CD8-positive, alpha-beta T cell (primary cell): ENCODE measurements at places on chromosomes 6 and 20. TPM values are rescaled to one million over a fixed set of nuclear protein-coding genes. Genes with fewer than 3 reads are reported as not detected.

LPA gene
- total RNA-seq = not detected

DNA sequence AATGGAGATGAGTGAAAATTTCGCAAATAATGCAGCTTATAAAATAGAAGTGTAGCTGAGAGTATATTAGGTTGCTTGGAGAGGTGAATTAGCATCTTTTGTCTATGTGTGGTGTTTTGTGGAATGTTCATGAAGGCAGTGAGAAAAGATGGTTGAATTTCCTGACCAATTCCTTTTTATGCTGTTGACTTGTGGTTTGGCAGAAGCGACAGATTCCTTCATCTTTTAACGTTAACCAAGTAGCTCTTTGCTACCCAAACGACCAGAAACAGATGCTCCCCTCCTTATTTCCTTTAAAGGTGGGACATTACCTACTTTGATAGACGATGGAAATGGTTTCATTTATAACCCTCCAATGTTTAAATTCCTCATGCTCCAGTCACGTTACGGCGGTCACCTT is 390.5 kb downstream of the QKI start:
- no peak for DNase-seq

MKKS gene
- total RNA-seq = 0.49 TPM

DNA sequence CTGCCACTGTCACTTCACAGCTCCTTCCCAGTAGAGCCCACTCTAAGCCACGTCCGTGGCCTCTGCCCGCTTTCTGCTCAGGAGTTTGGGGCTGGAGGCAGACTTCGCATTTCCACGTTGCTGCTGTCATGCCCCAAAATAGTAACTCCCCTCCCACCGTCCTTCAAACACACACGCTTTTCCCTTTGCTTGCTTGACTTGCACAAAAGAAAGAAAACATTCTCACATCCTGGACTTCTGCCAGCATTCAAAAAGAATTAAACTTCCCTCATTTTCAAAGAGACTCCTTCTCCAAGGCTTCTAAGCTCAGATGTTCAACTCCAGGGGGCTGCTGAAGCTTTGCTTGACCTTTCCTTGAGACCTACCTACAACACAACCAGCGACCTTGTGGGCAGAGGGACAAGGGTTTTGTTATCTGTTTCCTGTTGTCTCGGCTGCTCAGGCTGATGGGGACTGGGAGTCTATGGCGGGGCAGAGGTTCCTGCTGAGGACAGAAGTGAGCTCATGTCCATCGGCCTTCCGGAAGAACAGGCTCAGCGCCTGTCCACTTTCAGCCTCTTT is 263.8 kb upstream of the FOXQ1 start:
- no peak for DNase-seq

GRCh38 chr6:82072751-82073150 is 174.8 kb downstream of the IBTK start:
- DNase-seq = no peak

C4B gene
- 3.2 TPM for total RNA-seq

GRCh38 chr20:43450841-43451799 is 6.6 kb upstream of the SRSF6 start:
- no peak for DNase-seq

GRCh38 chr6:116714296-116714695 is 33.3 kb downstream of the KPNA5 start:
- no peak for DNase-seq

PPP1R11 gene
- 24.7 TPM for total RNA-seq

GRCh38 chr20:38218566-38218885 is 42.0 kb downstream of the KIAA1755 start:
- DNase-seq = no peak

DNA sequence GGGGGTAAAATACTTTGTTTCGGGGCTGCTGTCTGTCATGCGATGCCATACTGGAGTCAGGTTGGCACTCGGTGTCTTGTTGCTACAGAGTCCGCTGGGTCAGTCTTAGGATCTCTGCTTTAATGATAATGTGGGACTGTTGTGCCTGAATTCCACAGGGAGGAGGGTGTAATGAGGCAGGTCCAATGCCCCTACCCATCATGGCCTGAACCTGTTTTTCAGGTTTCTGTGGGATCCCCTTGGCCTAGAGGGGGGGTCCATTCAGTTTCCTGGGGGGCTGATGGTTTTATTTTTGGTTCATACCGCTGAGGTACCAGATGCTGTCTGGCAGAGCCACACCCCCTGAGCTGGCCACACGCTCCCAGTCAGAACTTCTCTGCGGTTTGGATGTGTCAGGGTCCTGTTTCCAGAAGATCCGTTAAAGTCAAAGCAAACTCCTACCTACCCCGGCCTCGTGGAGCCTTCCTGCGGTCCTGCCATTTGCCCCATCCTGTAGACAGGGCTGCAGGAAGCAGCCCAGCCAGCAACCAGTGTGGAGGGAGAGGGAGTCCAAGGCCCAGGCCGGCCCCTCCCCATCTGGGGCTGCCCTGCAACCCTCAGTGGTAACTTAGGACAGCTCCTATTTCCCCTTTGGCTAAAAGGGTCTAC is 69.7 kb downstream of the TCP11 start:
- no peak for DNase-seq

GRCh38 chr6:39876826-39877225 is 57.4 kb downstream of the MOCS1 start:
- no peak for DNase-seq

GRCh38 chr6:152130441-152130840 is 323.0 kb downstream of the ESR1 start:
- no peak for DNase-seq

POLR1H gene
- 30.7 TPM for total RNA-seq

GRCh38 chr6:45795678-45796077 is 220.0 kb downstream of the CLIC5 start:
- DNase-seq = no peak

DNA sequence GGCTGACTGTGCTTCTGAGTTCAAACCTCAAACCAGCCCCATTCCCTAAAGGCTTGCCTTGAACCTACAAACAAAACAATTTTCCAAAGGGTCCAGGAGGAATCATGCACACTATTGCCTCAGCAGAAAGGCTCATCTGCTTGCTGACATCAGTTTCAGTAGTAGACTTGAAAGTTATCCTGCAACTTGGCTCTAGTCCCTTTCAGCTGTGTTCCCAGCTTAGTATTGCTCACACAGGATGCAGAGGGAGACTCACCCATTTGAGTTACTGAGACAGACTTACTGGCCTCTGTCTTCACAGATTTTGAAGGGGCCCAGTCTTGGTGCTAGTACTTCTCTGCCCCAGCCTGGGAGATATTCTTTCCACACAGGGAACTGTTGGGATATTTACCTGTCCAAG is 38.5 kb upstream of the TFB1M start:
- DNase-seq = no peak

APOBEC2 gene
- not detected for total RNA-seq

HDGFL1 gene
- not detected for total RNA-seq

- DNase-seq = no peak
These were observed 64.8 kb upstream of the TMEM30A start for GRCh38 chr6:75349262-75349984.

DNA sequence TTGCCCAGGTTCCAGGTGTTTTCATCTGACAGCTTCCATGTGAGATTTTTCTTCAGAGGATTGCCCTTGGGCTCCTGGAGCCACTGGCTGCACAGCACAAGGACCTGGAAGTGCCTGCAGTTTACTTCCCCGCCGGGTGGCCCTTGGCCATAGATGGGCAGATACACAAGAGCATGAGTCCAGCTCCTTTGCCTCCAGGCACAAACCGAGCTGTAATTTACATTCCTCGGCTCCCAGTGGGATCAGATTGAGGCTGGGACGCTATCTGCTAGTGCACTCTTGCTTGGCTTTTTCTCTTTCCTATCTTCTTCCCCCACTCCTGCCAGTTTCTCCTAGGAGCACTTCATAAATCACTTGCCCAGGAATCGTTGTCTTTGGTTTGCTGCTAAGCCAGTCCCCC is 85.4 kb upstream of the RALY start:
- no peak for DNase-seq

- no peak for DNase-seq
These were observed 56.4 kb downstream of the NDUFAF5 start for GRCh38 chr20:13841206-13841605.

CNR1 gene
- total RNA-seq = not detected

DNA sequence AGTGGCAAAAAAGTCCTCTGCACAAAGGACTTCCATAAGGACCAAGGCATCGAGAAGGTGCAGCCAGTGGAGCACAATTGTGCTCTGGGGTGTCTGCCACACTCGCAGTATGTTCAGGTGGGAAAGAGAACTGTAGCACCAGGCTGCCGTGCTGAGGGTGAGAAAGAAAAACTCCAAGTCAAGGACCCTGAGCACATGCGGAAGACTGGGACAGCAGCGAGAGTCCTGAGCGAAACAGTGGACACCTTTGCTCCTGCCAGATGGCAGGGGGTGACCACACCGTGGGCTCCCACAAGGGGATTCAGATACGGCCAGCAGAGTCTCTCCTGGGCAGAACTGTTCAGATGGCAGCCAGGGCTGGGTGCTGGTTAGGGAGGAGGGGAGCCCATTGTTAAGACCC is 73.6 kb downstream of the POPDC3 start:
- DNase-seq = no peak

- DNase-seq = no peak
These were observed 153.9 kb downstream of the MMS22L start for GRCh38 chr6:97129106-97129505.

DNA sequence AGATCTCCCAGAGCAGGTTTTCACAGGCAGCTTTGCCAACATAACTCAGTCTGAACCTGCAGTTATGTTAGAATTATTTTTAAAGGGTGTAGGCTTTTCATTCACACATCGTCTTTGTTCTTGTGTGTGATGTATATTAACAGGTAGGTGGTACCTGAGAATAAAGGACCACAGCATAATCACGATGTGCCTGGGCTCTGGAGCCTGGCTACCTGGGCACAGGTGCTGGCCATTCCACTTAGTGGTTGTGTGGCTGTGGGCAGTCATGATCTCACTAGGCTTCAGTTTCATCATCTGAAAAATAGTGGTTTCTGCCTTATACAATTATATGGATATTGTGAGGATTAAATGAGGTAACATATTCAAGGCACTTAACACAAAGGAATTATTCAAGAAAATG is 6.4 kb downstream of the CD109 start:
- no peak for DNase-seq

FNDC1 gene
- total RNA-seq = not detected

GRCh38 chr20:62886709-62887058 is 25.1 kb upstream of the TCFL5 start:
- no peak for DNase-seq

DNA sequence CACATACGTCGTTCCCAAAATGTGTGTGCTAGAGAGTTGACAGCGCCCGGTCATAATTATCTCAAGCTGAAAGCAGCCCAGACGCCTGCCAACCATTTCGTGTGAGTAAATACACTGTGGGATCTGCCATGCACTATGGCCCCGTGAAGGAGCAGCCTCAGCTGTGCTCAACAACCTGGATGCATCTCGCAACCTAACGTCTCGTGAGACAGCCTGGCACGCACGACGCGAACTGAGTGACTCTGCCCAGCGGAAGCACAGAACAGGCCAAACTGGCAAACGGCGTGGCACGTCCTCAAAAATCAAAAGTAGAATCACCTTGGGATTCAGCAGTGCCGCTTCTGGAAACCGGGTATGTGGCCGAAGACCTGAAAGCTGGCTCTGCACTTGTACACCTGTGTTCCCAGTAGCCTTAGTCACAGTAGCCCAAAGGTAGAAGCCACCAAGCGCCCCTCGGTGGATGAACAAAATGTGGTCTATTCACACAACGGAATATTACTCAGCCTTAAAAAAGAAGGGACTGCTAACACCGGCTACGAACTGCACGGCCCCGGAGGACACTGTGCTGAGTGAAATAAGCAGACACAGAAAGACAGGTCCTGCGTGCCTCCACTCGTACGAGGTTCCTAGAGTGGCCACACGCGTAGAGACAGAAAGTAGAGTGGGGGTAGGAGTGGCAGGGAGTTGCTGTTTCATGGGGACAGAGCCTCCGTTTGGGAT is 27.2 kb upstream of the SLCO4A1 start:
- no peak for DNase-seq

DNA sequence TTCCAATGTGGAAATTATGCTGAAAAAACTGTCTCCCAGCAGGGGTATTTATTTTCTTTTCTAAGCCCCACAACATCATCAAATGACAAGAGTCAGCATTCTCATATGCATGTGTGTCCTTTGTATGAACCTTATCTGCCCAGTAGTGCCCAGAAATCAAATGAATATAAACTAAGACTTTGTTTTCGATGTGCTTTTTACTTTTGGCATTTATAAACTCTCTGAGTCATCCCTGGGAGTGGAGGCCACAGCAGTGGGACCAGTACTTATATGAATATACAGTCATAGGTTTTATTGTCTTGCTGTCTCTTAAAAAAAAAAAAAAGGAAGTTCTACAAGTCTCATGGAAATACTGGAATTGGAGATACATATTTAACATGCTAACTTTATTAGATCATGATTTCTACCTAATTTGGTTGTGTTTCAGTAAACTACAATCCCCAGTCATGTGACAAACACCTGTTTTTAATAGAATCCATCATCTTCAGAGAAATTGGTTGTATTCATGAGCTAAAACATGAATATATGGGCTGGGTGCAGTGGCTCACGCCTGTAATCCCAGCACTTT is 99.2 kb upstream of the TMEM181 start:
- DNase-seq = no peak

GRCh38 chr6:26045065-26045927 is 41.9 kb upstream of the HFE start:
- DNase-seq = peak; percentile 79

- DNase-seq = no peak
These were observed 31.3 kb upstream of the CCDC167 start for GRCh38 chr6:37531026-37531425.

GRCh38 chr6:129750360-129750759 is 40.4 kb upstream of the ARHGAP18 start:
- DNase-seq = no peak

- DNase-seq = no peak
These were observed 137.8 kb downstream of the CENPW start for GRCh38 chr6:126477678-126478077.

SAMD5 gene
- total RNA-seq = not detected

DNA sequence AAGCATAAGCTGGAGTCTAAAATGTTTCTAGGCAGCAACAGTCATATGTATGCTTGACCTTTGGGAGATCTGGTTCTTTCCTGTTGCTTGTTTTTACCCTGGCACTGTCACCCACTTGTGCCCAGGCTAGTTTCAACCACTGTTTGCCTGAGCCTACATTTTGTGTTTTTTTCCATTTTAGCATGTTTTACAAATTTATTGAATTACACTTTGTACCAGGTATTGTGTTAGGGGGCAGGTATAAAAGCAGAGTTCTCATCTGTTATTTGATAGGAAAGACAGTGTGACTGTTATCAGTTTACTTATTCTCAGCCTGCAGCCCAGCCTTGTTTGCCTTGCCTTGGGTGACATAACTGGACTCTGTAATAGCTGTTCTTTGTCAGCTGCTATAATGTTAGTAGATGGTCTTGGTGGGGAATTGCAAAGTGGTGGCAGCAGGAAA is 147.0 kb downstream of the CDKAL1 start:
- DNase-seq = no peak

- no peak for DNase-seq
These were observed 210.3 kb downstream of the BCKDHB start for GRCh38 chr6:80316686-80317231.

DNA sequence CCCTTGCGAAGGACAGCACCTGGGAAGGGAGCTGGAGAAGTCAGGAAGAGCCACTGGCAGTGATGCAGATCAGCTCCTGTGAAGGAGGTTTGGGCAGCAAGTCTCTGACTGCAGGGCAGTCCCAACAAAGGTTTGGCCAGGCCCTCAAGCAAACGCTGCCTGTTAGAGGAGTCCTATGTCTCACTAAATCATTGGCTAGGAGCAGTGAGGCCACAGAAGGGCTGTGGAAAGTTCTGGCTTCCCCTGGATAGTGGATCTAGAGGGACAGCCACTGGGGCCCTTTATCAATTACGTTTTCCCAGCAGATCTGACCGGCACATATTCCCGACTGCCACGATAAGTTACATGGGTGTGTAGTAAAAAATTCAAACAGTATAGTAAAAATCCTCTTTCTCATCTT is 2.5 kb downstream of the TTPAL start:
- no peak for DNase-seq
